ENCODE measurements at places on chromosomes 5 and 9. TPM values are rescaled to one million over a fixed set of nuclear protein-coding genes. Genes with fewer than 3 reads are reported as not detected.

The PCDHB6 gene
- total RNA-seq = under 0.01 TPM

The HEMGN gene
- not detected for total RNA-seq

The QRFP gene
- total RNA-seq = not detected

The HAVCR1 gene
- total RNA-seq = 0.37 TPM

The FTMT gene
- not detected for total RNA-seq

The FBP1 gene
- not detected for total RNA-seq

The ANKRD18B gene
- not detected for total RNA-seq

The GMCL2 gene
- total RNA-seq = not detected

The NTNG2 gene
- 0.37 TPM for total RNA-seq

The DAB2 gene
- 59.8 TPM for total RNA-seq

The ADAMTSL2 gene
- not detected for total RNA-seq

The C9orf50 gene
- not detected for total RNA-seq

The PIGO gene
- total RNA-seq = 12.1 TPM

The ACTBL2 gene
- total RNA-seq = not detected
